Mesenchymal stem cell (in vitro differentiated cells and primary cell): ENCODE measurements at places on chromosomes 5 and 9.

DNA sequence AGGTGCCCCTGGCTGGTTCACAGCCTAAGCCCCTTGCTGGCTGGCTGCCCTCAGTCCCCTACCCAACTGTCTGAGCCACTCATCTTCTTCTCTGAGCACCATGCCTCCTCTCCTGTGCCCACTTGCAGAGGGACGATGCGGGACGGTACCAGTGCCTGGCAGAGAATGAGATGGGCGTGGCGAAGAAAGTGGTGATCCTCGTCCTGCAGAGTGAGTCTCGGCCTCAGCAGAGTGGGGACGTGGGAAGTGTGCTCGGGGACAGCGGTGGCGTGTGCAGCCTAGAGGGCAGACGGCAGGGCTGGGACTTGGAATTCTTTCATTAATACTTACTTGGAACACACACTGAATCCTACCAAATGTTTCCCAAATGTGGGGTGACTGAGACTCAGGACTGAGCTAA is 34.3 kb upstream of the ASS1 start:
- no peak overlapping the region for H3K4me3 ChIP-seq
- H3K27me3 ChIP-seq = no peaks in the 10 kb centered on the region
- H3K27ac ChIP-seq = no peak overlapping the region

- H3K27me3 ChIP-seq = peaks cover 43% of the 10 kb centered on the region
- H3K27ac ChIP-seq = no peak overlapping the region
- DNase-seq = peak; percentile 11
- H3K4me1 ChIP-seq = no peaks in the 10 kb centered on the region
- no peak overlapping the region for H3K4me3 ChIP-seq
These were observed 179.1 kb upstream of the SLC24A2 start for GRCh38 chr9:19967888-19968459.

GRCh38 chr5:140553657-140554056 is 3.6 kb downstream of the SRA1 start:
- no peak overlapping the region for H3K27ac ChIP-seq
- peak; percentile 44 for DNase-seq
- H3K4me3 ChIP-seq = peak overlapping the region; percentile 4
- H3K36me3 ChIP-seq = peaks cover 56% of the 10 kb centered on the region
- peaks cover 15% of the 10 kb centered on the region for H3K4me1 ChIP-seq

DNA sequence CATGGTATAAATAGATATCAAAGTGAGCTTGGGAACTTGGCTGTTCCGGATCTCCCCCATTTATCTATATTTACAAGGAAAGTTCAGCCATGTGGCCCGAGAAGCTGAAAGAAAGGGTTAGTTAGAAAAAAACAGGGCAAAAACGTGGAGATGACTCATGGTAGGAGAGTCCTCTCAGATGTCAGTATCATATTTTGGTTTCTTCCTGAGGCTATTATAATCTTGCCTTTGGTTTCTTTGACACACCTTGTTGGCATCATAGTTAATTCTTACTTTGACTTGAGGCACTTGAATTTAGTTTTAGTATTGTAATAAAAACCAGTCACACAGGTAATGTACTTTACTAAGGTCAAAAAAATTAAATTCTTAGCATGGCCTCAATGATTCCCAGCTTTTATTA is 59.9 kb downstream of the GABRA6 start:
- no peak overlapping the region for H3K27ac ChIP-seq
- DNase-seq = no peak
- H3K4me1 ChIP-seq = no peaks in the 10 kb centered on the region
- H3K4me3 ChIP-seq = no peak overlapping the region
- no peaks in the 10 kb centered on the region for H3K36me3 ChIP-seq
- H3K27me3 ChIP-seq = no peaks in the 10 kb centered on the region

- H3K27me3 ChIP-seq = no peaks in the 10 kb centered on the region
- peak overlapping the region; percentile 96 for H3K4me3 ChIP-seq
- H3K36me3 ChIP-seq = no peaks in the 10 kb centered on the region
These were observed 688 bp downstream of the CNTLN start for GRCh38 chr9:17135295-17136160.

GRCh38 chr5:90305041-90305720 is 104.4 kb downstream of the CETN3 start:
- no peaks in the 10 kb centered on the region for H3K27me3 ChIP-seq
- DNase-seq = no peak
- peaks cover 4% of the 10 kb centered on the region for H3K4me1 ChIP-seq
- H3K27ac ChIP-seq = no peak overlapping the region
- no peak overlapping the region for H3K4me3 ChIP-seq

DNA sequence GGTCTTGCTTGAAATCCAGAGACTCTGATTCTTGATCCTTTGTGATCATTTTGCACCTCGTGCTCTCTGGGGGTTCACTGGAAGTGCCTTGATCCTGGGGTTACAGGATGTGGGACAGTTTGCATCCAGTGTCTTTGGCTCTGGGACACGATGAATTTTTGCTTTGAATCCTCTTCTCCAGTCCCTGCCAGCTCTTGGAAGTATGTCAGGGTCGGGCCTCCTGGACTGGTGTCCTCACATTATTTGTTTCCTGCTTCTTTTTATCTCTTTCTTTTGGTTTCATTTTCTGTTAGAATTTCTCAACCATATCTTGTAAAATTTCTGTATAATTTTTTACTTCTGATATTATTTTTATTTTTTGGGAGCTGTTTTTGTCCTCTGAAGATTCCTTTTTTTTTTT is 34.2 kb downstream of the SECISBP2 start:
- no peak for DNase-seq
- H3K27ac ChIP-seq = no peak overlapping the region
- H3K4me1 ChIP-seq = no peaks in the 10 kb centered on the region
- H3K36me3 ChIP-seq = peaks cover 72% of the 10 kb centered on the region
- H3K4me3 ChIP-seq = no peak overlapping the region
- no peaks in the 10 kb centered on the region for H3K27me3 ChIP-seq

DNA sequence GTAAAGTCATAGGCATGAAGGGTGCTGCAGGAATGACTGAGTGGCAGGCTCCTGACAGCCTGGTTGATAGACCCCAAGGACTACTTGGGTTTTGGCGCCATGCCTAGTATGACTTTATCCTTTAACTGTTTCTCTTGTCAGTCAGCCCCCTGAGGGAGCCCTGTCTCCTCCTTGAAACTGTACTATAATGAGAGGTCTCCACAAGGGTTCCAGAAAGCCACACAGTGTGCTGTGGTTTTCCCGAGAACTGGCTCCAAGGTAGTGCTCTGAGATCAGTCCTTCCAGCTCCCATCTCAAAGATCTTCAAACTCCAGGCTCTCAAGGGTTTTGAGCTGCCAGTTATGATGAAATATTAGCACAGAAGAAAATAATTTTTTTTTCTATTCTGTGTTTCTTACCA is 26.7 kb upstream of the TNC start:
- peaks cover 2% of the 10 kb centered on the region for H3K4me1 ChIP-seq
- H3K4me3 ChIP-seq = no peak overlapping the region
- no peak overlapping the region for H3K27ac ChIP-seq
- no peaks in the 10 kb centered on the region for H3K36me3 ChIP-seq
- no peak for DNase-seq

DNA sequence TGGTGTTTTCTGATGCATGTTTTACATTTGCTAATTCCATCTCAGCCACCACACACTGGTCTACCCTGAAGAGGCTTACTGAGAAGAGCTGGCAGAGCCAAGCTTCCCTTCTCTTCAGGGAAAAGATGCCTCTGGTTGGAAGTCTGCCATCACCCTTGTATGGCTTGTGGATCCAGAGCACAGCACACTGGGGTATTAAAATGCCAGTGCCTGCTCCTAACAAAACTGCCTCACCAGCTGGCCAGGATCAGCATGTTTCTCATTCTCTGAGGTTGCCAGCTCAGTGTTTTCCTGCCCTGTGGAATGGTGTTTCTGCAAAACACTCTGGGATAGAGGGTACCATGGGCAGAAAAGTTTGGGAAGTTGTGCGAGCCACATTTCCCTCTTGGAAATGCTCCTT is 31.6 kb upstream of the ZNF618 start:
- DNase-seq = no peak
- no peaks in the 10 kb centered on the region for H3K27me3 ChIP-seq
- H3K27ac ChIP-seq = no peak overlapping the region

DNA sequence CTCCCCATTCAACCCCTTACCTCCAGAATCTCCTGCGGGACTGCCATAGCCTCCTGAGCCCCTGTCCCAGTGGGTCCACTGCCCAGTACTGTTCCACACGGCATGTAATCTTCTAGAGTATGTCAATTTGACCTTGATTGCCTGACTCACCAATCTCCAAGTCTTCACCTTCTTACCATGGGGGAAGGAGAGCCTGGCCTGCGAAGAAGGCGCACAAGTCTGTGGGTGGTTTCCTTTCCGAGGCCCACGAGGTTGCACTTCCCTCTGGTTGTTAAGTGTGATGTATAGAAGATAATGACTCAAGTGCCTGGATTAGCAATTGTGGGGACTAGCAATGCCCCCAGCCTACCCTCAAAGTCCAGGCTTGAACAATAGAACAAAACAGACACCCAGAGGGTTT is 8.1 kb upstream of the TENT4A start:
- DNase-seq = peak; percentile 29
- peaks cover 25% of the 10 kb centered on the region for H3K4me1 ChIP-seq
- no peak overlapping the region for H3K4me3 ChIP-seq
- peaks cover 10% of the 10 kb centered on the region for H3K27me3 ChIP-seq
- H3K27ac ChIP-seq = peak overlapping the region; percentile 86
- no peaks in the 10 kb centered on the region for H3K36me3 ChIP-seq

DNA sequence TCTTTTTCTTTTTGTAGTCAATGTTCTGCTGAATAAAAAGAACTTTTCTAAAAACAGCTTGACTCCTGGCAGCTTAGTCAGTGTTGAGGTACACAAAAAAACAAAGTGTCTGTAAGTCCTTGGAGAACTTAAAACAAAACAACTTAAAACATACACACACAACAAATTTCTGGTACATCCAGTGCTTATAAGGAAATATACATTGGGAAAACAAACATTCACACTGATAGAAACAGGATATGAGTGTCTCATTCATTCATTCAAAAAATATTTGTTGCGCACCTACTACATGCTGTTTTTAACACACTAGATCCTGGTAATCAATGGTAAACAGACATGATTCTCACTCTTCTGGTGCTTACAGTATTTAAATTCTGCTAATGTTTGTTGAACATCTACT is 27.4 kb upstream of the MEGF9 start:
- no peak overlapping the region for H3K27ac ChIP-seq
- no peak overlapping the region for H3K4me3 ChIP-seq
- H3K36me3 ChIP-seq = no peaks in the 10 kb centered on the region
- no peak for DNase-seq

DNA sequence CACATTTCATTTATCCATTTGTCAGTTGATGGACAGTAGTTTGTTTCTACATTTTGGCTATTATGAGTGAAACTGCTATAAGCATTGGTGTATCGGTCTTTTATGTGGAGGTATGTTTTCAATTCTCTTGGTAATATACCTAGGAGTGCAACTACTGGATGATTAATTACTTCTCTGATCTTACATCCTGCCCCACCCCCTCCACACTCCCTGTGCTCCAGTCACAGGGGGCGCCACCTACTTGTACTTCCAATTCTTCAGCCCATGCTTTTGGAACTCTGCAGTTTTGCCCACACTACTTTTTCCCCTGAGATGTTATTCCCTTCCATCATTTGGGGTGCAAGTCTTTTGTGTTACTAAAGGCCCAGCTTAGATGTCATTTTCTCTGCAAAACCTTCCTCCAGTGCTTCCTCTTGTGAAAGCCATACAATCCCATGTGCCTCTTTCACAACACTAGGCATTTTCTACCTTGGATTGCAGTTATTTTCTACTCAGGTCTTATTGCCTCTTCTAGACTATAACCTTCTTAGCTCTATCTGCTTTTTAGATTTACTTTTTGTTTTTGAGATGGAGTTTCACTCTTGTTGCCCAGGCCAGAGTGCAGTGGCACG is 42.1 kb downstream of the SEC61B start:
- no peak overlapping the region for H3K27ac ChIP-seq
- no peaks in the 10 kb centered on the region for H3K36me3 ChIP-seq
- H3K4me1 ChIP-seq = peaks cover 5% of the 10 kb centered on the region

GRCh38 chr5:137192293-137192743 is 306.8 kb downstream of the SPOCK1 start:
- no peak overlapping the region for H3K4me3 ChIP-seq
- H3K27me3 ChIP-seq = no peaks in the 10 kb centered on the region
- no peaks in the 10 kb centered on the region for H3K4me1 ChIP-seq
- H3K27ac ChIP-seq = no peak overlapping the region

DNA sequence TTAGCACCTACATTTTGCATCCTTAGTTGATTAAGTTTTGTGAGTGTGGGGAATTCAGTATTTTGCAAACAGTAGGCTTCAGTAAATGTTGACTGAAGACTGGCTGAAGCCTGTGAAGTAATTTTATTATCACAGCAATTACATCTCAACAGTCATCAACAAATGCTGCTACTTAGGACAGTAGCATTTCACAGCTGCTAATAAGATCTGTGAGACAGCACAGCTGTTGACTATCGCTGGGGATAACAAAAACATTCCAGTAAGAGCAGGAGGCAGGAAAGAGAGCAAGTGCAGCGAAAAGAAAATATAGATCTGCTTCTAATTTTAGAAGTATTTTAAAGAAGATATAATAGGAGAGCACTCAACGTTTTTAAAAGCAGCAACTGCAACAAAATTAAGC is 117.3 kb upstream of the FGF10 start:
- H3K36me3 ChIP-seq = no peaks in the 10 kb centered on the region
- no peak for DNase-seq
- H3K4me3 ChIP-seq = no peak overlapping the region
- no peaks in the 10 kb centered on the region for H3K4me1 ChIP-seq

GRCh38 chr9:106868087-106868486 is 5.1 kb downstream of the ZNF462 start:
- no peak for DNase-seq
- no peaks in the 10 kb centered on the region for H3K27me3 ChIP-seq
- peak overlapping the region; percentile 25 for H3K4me3 ChIP-seq
- peaks cover 2% of the 10 kb centered on the region for H3K4me1 ChIP-seq
- H3K27ac ChIP-seq = no peak overlapping the region

DNA sequence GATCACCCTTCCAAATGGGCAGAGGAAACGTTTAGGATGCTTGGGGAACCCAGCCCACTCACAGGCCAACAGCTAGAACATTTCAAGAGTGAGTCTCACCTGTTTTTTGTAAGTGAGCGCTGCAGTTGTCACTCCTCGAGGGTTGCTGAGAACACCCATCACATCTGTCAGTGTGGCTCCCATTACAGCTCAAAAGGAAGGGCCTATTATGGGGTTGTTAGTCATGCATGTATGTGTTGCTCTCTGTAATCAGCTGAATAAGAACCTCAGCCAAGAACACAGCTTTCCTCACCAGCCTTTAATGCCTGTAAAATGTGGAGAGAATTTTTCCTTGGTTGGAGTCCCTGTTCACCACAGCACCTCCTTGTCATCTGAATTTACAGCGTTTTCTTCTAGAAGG is 196.3 kb upstream of the KLF4 start:
- no peaks in the 10 kb centered on the region for H3K4me1 ChIP-seq
- no peak overlapping the region for H3K27ac ChIP-seq
- no peak overlapping the region for H3K4me3 ChIP-seq

DNA sequence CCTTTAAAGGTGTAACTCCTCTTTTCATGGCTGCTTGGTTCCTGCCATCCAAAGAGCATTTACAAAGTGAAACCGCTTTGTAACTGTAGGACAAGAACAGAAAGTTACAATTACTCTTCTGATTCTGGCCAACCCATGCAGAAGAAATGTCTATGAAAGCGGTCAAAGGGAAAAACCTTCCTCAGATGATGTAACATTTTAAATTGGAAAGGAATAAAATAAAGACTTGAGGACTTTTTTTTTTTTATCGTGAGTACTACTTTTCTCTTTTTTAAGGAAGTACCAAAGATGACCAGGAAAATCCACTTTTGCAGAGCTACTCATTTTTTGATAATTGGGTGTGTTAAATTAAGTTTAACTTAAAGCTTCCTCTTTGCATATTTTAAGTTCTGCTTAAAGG is 13.0 kb upstream of the C9orf72 start:
- no peaks in the 10 kb centered on the region for H3K27me3 ChIP-seq
- no peak overlapping the region for H3K27ac ChIP-seq
- no peaks in the 10 kb centered on the region for H3K4me1 ChIP-seq
- DNase-seq = no peak
